ENCODE measurements at places on chromosomes 6 and 20.

DNA sequence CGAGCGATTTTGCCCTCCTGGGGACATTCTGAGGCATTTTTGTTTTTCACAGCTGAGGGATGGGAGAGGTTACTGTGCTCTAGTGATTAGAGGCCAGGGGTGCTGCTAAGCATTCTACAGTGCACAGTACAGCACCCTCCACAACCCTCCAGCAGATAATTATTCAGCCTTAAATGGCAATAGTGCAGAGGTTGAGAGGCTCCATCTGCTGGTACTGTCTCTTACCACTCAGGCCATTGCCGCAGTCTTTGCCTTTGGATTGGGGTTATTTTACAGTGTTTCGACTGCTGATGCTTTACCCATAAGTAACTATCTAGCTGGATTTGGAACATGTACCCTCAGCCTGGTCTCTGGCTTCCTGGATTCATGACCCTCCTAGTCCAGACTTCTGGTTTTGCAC, 705.3 kb downstream of the KIF16B start:
- H3K4me1 ChIP-seq, result no peaks in the 10 kb centered on the region
- H3K27ac ChIP-seq, result no peak overlapping the region
- H3K4me3 ChIP-seq, result no peak overlapping the region

DNA sequence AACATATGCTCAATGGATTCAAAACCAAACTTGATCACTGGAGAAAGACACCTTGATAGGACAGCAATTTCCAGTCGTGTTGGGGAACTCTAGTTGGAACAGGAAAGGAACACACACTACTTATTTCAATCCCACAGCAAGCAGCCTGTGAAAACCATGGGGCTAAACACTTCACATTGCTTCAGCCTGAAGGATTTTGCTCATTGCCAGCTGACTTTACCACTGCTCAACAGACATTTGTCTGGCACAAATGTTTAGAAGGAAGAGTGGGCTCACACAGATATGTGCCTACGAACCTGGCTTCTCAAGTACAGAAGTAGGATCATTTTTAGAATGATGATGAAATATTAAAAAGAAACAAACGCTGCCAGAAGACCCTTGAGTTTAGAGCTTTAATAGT, 598.1 kb downstream of the PHF3 start:
- no peak overlapping the region for H3K27ac ChIP-seq
- no peak overlapping the region for H3K4me3 ChIP-seq
- H3K27me3 ChIP-seq, result no peaks in the 10 kb centered on the region
- no peaks in the 10 kb centered on the region for H3K4me1 ChIP-seq

DNA sequence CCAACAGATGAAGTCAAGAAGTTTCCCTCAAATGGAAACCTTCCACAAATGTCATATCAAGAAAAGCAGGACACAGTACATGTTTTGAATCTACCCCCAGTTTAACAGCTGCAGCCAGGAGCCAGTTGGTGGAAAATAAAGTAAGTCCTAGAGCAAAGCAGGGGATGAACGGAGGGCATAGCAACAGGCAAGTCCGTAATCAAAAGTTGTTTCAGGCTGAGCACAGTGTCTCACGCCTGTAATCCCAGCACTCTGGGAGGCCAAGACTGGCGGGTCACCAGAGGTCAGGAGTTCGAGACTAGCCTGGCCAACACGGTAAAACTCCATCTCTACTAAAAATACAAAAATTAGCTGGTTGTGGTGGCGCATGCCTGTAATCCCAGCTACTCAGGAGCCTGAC, 2.4 kb upstream of the SALL4 start:
- H3K36me3 ChIP-seq, result no peaks in the 10 kb centered on the region
- peaks cover 4% of the 10 kb centered on the region for H3K27me3 ChIP-seq
- no peak for DNase-seq
- H3K4me1 ChIP-seq, result peaks cover 16% of the 10 kb centered on the region
- no peak overlapping the region for H3K27ac ChIP-seq

DNA sequence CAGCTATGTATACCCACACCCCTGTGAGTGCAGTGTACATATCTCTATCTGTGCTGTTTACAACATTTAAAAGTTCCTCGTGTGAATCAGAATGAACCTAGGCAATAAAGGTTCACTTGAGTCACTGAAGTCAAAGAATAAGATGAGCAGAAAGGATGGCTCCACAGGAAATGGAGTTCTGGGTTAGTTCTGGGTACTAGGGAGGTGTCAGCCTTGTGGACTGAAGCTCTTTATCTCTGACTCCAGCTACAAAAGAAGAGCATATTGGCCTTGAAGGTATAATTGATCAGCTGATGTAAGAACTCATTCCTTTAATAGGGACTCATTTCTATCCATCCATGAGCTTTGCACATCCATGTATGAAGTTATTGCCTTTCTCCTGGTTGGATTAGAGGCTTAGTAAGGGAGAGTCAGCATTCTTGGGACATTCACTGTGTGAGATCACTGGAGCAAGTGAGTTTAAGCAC, 73.9 kb upstream of the BACH2 start:
- peaks cover 28% of the 10 kb centered on the region for H3K4me1 ChIP-seq
- no peak overlapping the region for H3K4me3 ChIP-seq
- H3K27ac ChIP-seq, result no peak overlapping the region
- no peak for DNase-seq

GRCh38 chr6:128095362-128095761, 194.5 kb upstream of the THEMIS start:
- no peak overlapping the region for H3K4me3 ChIP-seq
- H3K36me3 ChIP-seq, result peaks cover 3% of the 10 kb centered on the region
- DNase-seq, result no peak
- H3K27ac ChIP-seq, result no peak overlapping the region

- H3K4me3 ChIP-seq, result no peak overlapping the region
- H3K36me3 ChIP-seq, result peaks cover 38% of the 10 kb centered on the region
- no peak overlapping the region for H3K27ac ChIP-seq
- no peak for DNase-seq
- H3K27me3 ChIP-seq, result no peaks in the 10 kb centered on the region
These were observed 5.2 kb downstream of the LRRC73 start for GRCh38 chr6:43504756-43505593.
